Urothelium cell line (cell line): ENCODE measurements at places on chromosomes 12 and 14.

DNA sequence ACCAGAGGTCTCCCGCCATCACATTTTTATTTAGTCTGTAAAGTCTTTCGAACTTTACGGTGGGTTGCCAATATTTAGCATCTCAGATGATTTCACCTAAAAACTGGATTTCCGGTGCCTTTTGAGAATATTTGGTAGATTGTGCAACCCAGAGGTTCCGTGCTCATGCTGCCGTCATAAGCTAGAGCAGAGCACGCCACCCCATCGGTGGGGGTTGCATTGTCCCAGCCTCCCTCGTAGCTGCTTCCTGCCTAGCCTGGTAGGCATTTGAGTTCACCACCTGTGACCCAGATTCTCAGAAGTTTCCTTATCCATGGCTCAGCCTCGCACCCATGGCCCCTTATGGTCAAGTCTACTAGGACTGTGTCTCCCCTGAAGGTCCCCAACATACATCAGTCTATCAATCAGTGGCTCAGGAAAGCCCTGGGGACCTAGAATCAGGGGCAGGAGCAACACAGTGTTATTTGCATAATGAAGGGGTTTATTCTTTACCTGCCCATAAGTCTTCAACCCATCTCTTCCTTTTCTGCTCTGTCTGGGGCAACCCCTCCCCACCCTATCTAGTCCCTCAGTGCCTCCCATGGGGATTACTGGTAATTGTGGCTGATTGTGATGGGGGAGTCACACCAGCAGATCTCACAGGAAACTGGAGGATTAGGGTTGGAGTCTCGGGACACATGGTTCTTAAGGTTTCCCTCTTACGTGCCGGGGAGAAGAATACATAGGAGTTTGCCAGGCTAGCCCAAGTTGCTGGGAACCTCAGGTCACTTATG lies 152.3 kb downstream of the PHETA1 start:
- no peak for DNase-seq

DNA sequence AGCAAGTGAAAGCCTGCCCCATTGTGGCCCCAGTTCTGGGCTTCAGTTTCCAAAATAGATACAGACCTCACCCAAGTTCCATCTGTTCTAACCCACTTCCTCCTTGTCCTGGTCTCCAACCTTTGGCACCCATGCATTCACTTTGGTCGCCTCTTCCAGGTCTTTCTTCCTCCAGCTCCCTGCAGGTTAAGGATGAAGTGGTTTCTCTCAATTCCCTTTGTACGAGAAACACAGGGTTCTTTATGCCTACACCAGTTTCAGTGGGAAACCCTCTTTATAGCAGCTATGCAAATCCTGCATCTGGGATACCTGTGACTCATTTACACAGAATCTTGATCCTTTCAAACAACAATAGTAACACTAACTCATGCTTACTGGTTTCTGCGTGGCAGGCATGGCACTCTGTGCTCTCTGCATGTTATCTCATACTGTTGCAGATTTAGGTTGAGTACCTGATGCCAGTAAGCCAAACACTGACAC lies 110.6 kb upstream of the AMIGO2 start:
- DNase-seq, result peak; percentile 26

DNA sequence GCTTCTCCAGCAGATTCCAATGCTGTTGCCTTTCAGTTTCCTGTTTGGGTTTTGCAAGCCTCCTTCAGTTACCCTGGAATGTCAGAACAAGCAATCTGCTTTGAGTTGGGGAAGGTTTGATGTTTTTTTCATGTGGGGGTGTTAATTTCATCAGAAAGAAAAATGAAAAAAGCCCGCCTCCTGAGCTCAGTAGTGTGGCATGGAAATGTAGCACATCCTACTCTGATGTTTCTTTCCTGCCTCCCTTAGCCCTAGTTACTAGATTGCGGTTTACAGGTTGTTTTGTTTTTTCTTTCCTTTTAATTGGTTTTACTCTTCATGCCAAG lies 22.6 kb downstream of the IFNG-AS1 start:
- no peak for DNase-seq

DNA sequence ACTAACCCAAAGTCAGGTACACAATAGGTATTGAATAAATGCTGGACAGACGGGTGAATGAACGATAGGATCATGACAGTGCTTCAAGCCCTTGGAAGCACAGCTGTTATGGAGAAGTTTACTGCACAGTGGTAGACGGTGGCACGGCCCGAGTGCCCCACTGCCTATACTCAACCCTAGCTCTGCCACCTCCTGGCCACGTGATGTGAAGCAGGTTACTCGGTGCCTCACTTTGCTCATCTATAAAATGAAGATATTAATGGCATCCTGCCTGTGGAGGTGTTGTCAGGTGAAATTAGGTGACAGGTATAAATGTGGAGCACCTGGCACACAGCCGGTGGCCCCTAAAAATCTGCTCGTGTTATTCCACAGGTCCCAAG lies 5.8 kb downstream of the ASB2 start:
- DNase-seq, result no peak

- DNase-seq, result peak; percentile 57
These were observed 163.1 kb upstream of the TMPO start for GRCh38 chr12:98352218-98352811.

DNA sequence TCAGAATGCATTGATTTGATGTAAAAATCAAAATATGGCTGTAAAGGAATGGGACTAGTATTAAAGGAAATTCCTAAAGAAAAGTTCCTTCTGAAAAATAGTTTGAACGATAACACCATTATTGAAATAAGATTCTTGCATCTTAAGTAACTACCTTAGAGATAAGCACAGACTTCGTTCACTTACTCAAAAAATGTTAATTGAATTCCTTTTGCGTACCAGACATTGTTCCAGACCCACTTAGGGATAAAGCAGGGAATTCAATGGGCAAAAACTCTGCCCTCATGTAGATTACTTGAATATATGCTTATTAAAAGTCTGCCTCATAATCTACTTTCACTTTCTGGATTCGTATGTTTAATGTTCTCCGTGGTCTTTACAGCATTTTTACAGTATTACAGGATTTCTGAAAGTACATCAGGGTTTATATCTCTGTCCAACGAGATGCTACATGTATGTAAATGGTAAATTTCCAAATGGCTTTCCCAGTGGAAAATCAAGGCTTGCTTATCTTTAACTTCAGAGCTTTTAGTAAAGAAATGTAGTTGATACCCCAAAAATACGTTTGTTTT lies 213.7 kb downstream of the GXYLT1 start:
- DNase-seq, result no peak

DNA sequence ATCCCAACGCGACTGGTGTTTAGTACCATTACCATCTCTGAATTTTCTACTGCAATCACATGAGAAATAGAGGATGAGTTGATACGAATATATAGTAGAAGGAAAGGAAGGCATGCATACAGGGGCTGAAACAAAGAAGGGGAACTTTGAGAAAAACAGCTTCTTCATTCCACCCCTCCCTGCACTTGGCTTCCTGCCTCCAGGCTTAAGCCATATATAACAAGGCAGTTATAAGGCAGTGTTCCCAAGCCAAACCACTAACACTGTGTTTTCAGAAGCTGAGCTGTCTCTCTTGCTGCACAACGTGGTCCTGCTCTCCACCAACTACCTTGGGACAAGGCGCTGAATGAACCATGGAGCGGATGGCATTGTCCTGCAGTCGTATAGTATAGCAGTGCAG lies 11.0 kb downstream of the LETMD1 start:
- DNase-seq, result no peak

DNA sequence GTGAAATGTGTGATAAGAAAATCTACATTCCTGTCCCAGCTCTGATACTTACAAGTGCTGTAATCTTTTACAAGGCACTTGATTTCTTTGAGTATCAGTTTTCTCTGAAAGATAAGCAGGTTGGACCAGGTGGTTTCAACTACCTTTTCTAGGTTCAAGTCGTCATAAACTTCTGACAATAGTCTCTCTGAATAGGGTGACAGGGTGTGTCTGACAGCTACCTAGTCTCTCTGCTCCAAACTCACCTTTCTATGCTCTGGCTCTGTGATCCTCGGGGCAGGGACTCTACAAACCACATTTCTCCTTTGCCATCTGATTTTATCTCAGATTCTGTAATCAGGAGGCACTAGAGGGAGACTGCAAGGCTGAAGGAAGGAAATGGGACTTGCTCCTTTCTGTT lies 137.7 kb upstream of the SYT1 start:
- DNase-seq, result no peak

- peak; percentile 73 for DNase-seq
These were observed 717 bp downstream of the UBC start for GRCh38 chr12:124913474-124914391.

- no peak for DNase-seq
These were observed 781.7 kb downstream of the TRHDE start for GRCh38 chr12:73053893-73054292.
